Chondrocyte (in vitro differentiated cells): ENCODE measurements at places on chromosomes 1 and 21. TPM values are rescaled to one million over a fixed set of nuclear protein-coding genes. Genes with fewer than 3 reads are reported as not detected.

- peak; percentile 27 for DNase-seq
Measured at GRCh38 chr1:10908266-10908665, 104.2 kb upstream of the TARDBP start.

- no peak for DNase-seq
Measured at GRCh38 chr1:55331351-55331750, 116.2 kb upstream of the USP24 start.

DNA sequence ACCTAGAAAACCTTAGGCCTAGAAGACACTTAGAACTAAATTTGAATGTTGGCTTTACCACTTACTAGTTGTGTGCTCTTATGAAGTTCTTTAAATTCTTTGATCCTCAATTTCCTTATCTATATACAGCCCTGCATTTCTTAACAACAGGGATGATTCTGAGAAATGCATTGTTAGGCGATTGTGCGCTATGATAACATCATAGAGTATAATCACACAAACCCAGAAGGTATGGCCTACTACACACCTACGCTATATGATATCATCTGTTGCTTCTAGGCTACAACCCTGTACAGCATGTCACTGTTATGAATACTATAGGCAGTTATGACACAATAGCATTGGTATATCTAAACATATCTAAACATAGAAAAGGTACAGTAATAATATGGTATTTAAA lies 137.4 kb downstream of the CHD1L start:
- no peak for DNase-seq

DNA sequence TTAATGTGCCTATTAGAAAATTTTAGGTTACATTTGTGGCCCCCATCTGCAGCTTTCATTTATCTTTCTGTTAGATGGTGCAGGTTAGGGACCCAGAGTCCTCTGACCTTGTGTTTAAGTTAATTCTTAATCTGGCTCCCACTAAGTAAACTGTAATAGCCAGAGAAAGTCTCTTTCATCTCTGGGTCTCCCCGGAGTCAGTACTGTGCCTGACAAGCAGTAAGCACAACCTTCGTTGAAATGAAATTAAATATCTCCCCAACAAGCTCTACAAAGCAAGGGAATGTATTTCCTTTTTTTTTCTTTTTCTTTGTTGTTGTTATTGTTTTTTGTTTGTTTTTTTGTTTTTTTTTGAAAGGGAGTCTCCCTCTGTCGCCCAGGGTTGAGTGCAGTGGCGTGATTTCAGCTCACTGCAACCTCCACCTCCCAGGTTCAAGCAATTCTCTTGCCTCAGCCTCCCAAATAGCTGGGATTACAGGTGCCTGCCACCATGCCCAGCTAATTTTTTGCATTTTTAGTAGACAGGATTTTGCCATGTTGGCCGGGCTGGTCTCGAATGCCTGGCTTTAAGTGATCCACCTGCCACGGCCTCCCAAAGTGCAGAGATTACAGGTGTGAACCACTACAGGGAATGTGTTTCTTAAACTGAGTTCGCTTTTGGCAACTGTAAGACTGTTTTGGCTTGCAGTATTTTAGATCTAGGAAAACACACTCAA lies 81.6 kb downstream of the HHIPL2 start:
- DNase-seq: no peak

DNA sequence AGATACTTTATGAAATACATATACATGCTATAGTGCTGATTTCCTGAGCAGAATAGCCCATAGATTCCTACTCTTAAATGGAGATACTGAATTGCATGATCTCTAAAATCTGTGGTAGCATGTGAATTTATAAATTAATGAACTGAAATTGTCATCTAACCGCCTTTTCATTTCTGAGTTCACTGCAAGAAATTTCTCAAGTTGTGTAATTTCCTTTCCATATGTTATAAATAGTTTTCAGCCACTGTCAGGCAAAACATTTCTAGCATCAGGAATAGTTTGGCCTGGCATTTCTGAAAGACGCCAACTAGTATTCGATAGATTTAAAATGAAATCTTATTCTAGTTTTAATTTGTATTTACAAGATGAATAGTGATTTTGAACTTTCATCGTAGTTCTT lies 310.1 kb downstream of the USH2A start:
- DNase-seq: no peak

DNA sequence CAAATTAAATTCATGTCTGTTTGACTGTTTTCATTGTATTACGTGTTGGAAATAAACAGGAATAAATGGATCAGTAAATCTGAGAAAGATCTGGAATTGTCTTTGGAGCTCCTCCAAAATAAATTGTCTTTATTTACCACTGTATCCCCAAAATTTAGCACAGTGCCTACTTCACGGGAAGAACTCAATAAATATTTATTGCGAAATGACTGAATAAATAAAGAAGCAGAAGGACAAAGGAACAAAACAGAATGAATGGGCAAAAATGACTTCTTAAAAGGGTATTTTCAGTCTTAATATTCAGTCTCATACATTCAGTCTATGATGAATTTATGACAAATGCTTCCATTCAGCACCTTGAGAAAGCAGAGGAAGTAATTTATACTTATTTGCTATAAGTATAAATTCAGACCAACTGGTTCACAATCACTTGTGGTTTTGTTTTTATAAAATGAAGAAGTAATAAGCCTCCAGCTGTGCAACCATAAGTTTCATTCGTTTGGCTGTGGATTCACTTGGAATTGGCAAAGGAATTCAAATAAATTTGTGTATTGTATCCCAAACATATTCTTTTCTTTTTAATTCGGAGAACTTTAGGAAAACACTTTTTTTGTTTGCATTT lies 19.2 kb upstream of the PRKAA2 start:
- DNase-seq: no peak

GRCh38 chr21:46559291-46559983 lies 45.4 kb downstream of the S100B start:
- no peak for DNase-seq

DNA sequence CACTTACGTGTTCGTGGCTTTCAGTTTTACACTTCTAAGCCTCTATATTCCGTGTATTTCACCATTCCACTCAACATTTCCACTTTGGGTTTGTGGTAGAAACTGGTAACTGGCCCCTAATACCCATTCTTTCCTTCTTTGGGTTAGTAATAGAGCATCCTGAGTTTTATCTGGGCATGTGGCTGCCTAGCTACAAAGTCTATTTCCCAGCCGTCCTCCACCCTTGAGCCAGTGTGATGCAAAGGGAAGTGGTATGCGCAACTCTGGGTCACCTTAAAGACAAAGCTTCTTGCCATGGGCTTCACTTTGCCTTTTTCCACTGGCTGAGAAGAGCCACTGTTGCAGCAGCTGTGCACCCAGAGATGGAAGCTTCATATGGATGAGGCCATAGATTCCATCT lies 73.9 kb downstream of the LAMC2 start:
- DNase-seq: no peak

DNA sequence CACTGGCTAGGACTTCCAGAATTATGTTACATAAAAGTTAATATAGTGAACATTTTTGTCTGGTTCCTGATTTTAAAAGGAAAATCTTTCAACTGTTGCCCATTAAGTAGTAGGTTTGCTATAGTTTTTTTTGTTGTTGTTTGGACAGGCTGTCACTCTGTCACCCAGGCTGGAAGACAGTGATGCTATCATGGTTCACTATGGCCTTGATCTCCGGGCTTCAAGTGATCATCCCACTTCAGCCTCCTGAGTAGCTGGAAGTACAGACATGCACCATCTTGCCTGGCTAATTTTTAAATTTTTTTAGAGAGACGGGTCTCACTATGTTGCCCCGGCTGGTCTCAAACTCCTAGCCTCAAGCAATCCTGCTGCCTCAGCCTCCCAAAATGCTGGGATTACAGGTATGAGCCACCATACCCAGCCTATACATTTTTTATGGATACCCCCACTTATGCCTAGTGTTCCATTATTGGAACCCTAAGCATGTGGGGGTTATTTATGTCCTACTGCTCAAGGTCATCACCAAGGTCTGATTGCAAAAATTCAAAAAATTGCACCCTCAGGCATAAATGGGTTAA lies 6.5 kb downstream of the CTXND2 start:
- DNase-seq: no peak

- no peak for DNase-seq
Measured at GRCh38 chr1:202129453-202130296, 7.0 kb downstream of the GPR37L1 start.

The GUCA2B gene
- total RNA-seq: not detected in 3 replicates

DNA sequence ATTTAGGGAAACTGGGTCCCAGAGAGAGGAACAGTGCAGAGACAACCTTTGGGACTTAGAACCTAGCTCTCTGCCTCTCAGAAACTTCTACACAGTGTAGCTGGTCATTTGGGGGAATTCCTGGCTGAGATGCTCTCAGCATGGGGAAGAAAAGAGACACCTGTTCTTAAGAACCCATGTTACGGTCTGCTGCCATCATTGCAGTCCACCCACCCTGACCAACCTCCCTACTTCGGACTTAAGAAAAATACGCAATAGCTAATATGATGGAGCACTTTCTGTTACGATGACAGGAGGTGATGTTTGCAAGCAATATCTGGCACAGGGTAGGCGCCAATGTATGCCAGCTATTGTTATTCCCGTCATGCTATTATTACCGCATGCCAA lies 177.9 kb downstream of the IGSF21 start:
- no peak for DNase-seq

DNA sequence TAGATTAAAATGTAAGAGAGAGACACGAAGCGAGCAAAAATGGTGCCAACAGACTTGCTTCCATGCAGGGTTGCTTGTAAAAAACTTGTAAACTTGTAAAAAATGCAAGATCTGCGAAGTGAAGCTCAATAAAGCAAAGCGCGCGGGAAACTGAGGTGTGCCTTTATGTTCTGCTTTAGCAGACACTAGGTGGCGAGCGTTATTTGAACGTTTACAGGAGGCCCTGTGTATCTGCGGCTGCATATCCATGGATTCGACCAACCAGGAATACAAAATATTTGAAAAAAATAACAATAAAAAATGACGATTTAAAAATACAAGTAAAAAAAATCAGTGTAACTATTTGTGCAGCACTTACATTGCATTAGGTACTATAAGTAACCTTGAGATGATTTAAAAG lies 1.5 kb downstream of the UBE2G2 start:
- DNase-seq: no peak

The HES2 gene
- total RNA-seq: 0.15 to 0.36 TPM in 2 of 3 replicates, not detected in the other

The ZNF648 gene
- not detected in 3 replicates for total RNA-seq

GRCh38 chr1:240528591-240528990 lies 83.4 kb downstream of the GREM2 start:
- no peak for DNase-seq

DNA sequence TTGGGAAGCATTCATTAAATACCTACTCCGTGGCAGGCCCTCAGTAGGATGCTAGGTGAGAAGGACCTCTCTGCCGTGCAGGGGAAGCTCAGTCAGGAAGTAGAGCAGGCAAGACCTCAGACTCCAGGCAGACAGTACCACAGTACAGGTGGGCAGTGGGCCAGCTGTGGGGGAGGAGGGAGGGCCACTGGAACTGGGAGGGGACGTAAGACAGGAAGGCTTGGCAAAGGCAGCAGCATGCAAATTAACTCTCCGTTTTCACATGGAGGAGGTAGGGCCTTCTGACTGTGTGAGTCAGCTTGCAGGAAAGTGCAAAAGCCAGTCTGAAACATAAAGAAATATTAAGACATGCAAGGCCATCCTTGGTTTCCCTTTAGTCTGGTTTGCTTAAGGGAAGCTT lies 157.7 kb downstream of the TRIM33 start:
- DNase-seq: no peak

DNA sequence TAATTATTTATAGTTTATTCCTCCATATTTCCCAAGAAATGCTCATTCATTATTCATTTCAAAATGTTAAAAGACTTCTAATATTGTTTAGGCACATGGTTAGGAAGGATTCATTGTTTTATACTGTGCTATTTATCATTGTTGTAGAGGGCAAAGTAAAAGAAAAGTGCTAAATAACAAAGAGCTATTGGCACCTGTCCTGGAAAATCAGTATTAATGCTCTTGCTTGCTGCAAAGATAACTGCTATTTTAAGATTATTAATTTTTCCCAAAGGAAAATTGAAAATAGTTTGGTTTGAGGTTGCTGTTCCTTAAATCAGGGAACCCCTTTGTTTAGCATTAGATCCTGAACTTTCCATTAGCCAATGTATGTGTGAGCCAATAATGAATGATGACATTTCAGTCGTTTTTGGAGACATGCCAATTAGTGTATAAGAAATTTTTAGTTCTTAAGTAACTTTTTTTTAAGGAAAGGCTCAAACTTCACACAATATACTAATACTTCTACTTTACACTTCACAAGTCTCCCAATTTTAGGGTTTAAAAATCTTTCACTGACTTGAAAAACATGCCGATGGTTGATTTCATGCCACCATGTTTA lies 39.9 kb downstream of the EPB41 start:
- no peak for DNase-seq
